ENCODE measurements at places on chromosomes 16 and 17.

- peak; percentile 10 for DNase-seq
Observed at GRCh38 chr16:73170612-73171038, 122.7 kb upstream of the ZFHX3 start.

GRCh38 chr16:85428168-85428898, 184.8 kb upstream of the GSE1 start:
- no peak for DNase-seq

DNA sequence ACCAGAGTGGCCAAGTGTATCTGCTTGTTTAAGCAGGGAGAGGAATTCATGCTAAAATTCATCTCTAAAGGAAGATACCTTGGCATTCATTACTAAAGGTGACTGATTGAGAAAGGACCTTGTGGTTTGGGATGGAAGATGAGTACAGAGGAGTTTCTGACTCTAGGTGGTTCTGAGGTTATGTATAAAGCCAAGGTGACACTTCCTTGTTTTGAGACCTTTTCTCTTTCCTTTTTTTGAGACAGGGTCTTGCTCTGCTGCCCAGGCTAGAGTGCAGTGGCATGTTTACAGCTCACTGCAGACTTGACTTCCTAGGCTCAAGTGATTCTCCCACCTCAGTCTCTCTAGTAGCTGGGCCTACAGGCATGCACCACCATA, 9.1 kb downstream of the ABHD15 start:
- DNase-seq: no peak

GRCh38 chr17:73467651-73468050, 155.8 kb upstream of the CDC42EP4 start:
- no peak for DNase-seq

DNA sequence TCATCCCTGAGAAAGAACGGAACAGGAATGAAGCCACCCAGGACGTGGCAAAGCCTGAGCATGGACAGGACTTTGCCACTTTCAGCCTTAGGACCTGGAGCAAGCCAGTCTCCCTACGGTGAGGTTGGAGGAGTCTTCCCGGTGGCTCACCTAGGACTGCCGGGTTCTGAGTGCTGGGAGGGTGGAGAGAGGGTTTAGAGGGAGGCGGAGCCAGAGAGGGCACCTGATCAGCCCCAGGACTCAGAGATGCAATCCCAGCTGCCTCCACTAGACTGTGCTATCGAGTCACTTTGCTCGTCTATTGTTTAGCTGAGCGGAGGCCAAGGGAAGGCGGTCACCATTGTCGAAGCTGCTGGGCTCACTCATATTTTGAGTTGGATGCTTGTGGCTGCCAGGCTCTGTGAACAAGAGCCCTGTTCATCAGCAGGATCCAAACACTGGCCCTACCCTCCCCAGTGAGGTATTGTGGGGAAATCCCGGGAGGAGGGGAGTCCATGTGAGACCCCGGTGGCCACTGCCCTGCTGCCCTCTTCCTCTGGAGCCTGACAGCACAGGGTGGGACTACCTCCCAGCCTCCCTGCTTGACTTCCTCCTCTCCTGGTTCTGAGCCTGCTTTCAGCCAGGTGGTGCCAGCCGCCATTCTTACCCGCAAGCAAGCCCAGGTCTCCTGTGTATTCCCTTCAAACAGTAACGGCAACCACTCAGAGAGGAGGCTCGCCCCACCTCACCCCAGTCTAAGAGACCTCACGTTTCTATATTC, 7.0 kb downstream of the KRT14 start:
- peak; percentile 90 for DNase-seq

DNA sequence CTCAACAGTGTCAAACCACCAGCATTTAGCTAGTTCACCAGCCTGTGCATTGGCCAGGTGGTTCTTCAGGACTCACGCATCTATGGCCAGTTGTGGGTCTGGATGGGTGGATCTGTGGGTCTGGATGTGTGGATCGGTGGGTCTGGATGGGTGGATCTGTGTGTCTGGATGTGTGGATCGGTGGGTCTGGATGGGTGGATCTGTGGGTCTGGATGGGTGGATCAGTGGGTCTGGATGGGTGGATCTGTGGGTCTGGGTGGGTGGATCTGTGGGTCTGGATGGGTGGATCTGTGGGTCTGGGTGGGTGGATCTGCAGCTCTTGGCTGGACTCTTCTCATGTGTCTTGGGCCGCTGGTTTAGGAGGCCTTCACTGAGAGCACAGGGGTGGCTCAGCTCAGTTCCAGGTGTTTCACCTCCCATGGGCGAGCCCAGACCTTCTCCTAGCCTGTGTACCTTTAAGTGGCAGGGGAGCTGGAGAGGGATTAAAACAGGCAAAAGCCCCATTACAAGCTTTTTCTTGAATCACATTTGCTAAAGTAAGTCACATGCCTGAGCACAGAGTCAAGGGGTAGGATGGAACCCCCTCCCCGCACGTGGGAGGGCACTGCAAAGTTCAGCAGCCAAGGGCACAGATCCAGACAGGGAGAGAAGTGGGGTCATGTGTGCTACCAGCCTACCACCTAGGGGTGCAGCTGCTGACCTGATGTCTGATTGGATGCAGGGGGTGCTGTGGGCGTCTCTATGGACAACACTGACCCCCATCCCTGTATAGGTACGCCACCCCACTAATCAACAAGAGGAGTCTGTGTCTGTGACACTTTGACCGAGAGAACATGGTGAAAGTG, 3.4 kb upstream of the NUBP1 start:
- no peak for DNase-seq

DNA sequence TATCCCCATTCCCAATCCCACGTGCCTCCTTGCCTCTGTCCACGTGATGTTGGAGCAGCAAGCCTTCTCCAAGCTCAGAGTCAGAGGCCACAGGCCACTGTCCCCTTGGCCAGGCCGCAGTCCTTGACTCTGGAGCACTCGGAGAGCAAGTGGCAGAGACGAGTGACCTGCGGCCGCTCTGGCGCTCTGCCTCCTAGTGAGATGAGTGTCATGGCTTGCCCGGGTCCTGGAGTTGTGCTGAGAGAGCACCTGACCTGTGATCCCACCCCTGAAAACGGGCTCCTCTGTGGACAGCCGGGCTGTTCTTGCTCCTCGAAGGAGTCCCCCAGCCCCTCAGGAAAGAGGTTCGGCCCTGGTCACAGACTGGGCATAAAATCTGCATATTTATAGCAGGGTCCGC, 10.0 kb upstream of the FASN start:
- no peak for DNase-seq

- no peak for DNase-seq
Observed at GRCh38 chr16:85619101-85619891, 6.2 kb downstream of the GSE1 start.

DNA sequence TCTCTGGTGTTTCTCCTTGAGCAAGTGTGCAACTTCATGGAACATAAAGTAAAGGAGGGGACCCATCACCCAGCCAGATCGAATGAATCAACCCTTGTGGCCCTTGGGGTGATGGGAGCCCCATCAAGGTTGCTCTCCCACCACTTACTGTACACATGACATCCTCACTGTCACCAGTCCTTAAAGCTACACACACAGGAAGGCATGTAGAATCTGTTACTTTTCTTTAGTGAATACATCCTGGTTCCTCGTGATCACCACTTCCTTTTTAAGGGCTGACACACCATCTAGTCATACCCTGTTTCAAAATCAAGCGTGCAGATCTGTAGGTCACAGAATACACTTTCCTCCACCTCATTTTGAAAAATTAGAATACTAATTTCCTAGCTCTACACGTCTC, 22.6 kb upstream of the MPHOSPH6 start:
- no peak for DNase-seq

DNA sequence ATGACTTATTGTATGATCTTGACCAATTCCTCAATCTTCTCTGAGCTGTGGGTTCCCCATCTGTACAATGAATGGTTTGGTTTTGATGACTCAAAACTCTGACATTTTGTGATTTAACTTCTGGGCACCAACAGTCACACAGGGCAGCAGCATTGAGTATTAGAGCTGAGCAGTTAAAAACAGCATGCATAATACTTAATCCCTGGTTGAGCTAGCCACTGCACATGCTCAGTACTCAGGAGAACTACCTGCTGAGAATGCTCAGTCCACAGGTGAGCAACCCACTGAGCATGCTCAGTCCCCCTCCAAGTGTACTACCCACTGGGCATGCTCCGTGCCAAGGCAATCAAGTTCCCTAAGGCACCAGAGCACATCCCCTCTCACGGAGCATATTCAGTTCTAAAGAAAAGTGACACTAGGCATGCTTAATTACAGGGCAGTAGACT, 68.7 kb downstream of the AIPL1 start:
- no peak for DNase-seq

- DNase-seq: no peak
Observed at GRCh38 chr16:79563921-79564320, 36.6 kb downstream of the MAF start.

DNA sequence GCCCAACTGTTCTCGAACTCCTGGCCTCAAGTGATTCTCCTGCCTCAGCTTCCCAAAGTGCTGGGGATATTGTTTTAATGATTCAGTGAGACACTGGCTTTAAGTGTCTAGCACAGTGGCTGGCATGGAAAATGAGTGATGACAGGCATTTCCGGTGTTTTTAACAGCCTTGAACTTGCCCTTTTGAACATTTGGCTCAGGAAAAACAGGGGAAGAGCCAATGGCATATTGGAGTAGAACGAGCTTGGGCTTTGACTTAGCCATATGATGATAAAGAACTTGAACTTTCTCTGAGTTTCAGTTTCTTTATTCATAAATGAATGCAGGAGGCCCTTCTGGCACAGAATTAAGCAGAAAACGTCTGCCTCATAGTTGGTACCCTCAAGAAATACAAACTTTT, 145.0 kb upstream of the HS3ST4 start:
- DNase-seq: no peak

DNA sequence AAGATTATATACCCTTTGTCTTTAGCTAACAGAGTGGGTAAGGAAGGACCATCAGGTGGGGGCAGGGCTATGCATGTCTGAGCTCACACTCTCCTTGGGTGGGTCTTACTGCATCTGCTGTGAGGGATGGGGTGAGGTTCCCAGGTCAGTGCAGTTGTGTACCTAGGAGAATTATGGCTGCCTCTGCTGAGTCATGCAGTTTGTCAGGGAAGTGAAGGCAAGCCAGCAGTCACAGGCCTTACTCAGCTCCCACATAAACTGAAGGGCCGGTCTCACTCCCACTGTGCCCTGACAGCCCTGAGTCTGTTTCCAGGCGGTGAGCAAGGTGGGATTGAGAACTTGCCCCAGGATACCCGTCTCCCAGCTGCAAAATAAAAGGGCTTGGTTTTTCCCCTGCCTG, 328.6 kb downstream of the MAP2K6 start:
- no peak for DNase-seq

DNA sequence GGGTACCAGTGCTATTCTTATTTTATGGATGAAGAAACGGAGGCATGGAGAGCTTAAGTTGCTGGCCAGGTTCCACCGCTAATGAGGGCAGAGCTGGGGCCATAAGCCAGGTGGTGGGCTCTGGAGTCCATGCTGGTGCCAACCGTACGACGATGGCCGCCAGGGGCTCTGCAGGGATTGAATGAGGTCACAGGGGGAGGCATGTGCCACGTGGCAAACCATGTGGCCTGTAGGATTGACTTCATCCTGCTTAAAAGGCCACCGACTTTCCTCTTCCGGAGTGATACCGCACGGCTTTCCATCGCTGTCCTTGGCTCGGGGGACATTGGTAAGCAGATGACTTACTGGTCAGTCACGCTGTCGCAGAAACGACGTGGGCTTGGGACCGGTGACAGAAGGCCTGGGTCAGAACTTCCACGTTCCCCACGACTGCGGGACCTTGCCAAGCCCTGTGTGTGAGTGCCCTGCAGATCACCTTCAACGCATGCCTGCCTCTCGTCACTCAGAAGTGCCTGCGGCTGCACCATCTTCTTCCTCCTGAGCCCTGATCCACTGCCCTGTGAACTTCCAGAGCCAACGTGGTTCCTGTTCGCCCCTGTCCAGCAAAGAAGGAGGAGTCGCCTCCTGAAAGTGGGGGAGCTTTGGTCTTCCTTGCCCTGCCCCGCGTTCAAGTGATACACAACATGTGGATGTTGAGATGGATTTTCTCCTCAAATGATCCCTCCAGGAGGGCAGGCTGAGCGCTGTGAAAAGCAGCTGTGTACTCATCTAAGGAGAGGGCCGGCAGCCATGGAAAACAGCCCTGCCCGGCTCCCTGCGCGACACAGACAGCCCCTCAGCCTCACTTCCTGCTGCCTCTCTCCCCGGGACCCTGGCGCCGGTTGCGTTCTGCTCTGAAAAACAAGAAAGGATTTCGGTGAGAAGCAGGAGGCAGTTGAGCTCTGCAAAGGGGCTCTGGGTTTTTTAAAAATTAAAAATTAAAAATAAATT, 176.7 kb downstream of the C16orf95 start:
- no peak for DNase-seq

Measured in neural crest cell (in vitro differentiated cells).